ENCODE measurements at places on chromosomes 4 and X.
A peak's percentile ranks its signal among the peaks of the same experiment; 100 is the strongest.

DNA sequence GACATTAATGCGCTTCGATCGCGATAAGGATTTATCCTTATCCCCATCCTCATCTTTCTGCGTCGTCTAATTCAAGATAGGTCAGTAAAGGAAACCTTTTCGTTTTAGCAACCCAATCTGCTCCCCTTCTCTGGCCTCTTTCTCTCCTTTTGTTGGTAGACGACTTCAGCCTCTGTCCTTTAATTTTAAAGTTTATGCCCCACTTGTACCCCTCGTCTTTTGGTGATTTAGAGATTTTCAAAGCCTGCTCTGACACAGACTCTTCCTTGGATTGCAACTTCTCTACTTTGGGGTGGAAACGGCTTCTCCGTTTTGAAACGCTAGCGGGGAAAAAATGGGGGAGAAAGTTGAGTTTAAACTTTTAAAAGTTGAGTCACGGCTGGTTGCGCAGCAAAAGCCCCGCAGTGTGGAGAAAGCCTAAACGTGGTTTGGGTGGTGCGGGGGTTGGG, 528 bp upstream of the FGF2 start:
- DNase-seq = no peak

GRCh38 chr4:65696436-65696835, 26.1 kb upstream of the EPHA5 start:
- DNase-seq = no peak

DNA sequence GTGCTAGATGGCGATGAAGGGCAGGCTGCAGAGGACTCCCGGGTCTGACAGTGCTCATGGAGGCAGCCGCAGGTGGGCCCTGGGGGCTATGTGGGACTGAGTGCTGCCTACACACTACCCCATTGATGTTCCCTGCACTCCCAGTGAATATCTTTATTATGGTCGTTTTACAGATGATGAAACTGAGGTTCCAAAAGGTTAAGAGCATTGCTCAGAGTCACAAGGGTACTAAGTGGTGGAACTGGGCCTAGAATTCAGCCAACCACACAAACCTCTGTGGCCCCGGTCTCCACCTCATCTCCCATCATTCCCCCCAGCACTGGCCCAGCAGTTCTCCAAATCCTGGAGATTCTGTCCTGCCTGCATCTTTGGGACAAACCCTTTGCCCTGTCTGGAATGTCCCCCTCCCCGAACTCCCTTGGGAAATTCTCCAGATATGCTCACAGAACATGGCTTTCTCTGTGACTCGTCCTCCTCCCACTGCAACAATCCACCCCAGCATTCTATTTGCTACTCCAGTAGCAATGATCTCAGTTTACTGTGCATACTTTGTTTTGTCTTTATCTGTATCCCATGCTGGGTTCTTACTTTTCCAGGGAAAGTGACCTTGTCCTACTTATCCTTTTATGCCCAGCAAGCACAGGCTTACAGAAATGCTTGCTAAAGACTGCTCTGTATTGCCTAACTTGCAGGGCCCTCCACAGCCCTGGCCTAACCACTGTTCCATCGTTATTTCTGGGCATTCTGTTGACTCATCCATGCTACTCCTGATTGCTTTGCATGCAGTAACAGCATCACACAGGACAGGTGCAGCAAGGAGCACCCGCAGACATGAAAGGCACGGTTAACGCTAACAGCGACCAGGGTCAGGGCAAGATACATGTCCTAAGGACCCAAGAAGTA, 14.0 kb downstream of the PNMA6F start:
- DNase-seq = peak; percentile 23

- peak; percentile 57 for DNase-seq
These were observed 47.4 kb upstream of the HOPX start for GRCh38 chr4:56728512-56728911.

GRCh38 chr4:91317434-91317833, 986.3 kb upstream of the GRID2 start:
- no peak for DNase-seq

DNA sequence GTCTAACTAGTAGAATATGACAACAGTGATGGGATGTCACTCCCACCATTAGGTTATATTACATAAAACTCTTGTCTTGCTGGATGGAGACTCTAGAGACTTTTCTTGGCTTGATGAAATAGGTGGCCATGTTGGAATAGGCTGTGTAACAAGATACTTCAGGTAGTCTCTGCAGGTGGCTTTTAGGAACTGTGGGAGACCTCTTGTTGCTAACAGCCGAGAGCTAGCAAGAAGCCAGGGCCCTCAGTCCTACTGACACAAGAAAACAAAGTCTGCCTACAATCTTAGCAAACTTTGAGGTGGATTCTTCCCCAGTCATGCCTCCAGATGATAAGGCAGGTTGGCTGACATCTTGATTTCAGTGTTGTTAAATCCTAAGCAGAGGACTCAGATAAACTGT, 72.5 kb downstream of the GNL3L start:
- no peak for DNase-seq

Measured in suppressor macrophage (primary cell).